ENCODE measurements at places on chromosomes 5 and 9.

DNA sequence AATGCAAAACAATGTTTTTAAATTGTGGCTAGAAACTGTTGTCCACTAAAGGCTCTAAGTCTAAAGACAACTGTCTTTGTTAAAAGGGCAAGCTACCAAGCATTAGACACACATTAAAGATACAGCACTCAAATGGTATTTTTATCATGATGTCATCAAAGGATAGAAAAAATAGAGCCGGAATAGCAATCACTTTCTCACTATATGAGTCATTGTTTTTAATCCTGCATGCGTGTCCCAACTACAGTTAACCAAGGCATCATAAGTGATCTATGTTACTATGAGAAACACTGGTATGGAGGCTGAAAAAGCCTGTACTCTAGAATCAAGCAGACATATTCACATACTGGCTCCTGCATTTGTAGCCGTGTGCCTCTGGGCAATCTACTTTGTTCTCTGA, 1.9 kb upstream of the PJA2 start:
- DNase-seq, result no peak

GRCh38 chr9:2621722-2622460, at the start of gene VLDLR:
TSS of gene VLDLR (plus strand) at chr9:2621787. CDS start at chr9:2622190, 403 bp downstream.
- peak; percentile 41 for DNase-seq

GRCh38 chr9:70988551-70988950, 132.9 kb downstream of the TRPM3 start:
- DNase-seq, result no peak

- DNase-seq, result no peak
Measured at GRCh38 chr5:96743065-96743768, 64.5 kb downstream of the ERAP1 start.

DNA sequence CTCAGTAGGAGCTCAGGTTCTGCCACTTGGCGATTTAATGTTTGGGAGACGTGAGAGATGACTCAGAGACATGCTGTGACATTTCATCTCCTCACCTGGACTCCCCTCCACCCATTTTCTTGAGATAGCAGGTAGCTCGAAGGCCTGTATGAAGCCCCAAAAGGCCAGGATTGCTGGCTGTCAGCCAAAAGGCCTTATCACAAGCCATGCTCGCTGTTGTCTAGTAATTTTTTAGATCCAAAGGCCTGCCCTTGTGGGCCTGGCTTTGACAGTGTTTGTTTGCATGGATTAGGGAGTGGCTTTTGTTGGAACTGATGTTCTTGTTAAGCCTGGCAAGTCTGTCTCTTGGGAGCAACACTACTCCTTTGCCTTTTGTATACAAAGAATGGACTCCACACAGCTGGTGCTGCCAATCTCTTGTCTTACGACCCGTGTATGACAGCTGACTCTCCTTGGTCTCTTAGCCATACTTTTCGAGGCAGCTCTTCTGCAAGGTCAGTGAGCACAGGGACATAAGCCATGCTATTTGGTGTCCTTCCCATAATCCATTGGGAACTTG, 22.7 kb downstream of the CAVIN4 start:
- no peak for DNase-seq

- DNase-seq, result no peak
Measured at GRCh38 chr5:177476531-177477233, 3.2 kb upstream of the DBN1 start.

DNA sequence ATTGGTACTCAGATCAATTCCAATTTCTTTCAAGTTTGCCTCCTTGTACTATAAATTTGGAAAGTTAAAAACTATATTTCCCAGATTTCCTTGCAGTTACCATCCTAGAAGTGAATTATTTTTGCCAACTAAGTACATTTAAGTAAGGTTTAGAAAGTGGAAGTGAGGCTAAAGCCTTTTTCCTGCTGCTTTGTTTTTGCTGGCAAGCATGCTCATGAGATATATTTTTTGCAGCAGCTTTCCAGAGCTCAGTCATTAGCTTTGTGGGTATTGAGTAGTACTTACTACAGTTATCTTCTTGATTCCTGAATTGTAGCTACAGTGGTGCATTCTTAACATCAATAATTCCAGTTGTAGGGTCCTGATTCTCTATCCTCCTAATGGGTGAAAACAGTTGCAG, 3.5 kb upstream of the BTF3 start:
- DNase-seq, result no peak

DNA sequence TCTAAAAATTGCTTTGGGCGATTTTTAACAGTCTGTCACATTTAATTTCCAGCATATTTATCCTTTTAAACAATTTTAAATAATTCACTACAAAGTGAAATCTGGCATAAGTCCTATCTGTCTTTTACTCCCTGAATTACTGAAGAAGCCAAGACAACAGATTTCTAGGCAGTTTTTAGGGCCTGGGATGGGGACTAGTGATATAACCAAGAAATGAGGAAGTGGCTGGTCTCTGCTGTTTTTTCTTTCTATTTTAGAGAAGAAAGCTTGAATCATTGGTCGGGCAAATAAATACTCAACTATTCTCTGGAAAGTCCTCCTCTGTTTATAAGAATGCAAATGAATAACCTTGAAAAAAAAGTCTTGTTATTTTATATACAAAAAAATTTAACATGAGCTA, 79.7 kb upstream of the SSBP2 start:
- DNase-seq, result no peak

DNA sequence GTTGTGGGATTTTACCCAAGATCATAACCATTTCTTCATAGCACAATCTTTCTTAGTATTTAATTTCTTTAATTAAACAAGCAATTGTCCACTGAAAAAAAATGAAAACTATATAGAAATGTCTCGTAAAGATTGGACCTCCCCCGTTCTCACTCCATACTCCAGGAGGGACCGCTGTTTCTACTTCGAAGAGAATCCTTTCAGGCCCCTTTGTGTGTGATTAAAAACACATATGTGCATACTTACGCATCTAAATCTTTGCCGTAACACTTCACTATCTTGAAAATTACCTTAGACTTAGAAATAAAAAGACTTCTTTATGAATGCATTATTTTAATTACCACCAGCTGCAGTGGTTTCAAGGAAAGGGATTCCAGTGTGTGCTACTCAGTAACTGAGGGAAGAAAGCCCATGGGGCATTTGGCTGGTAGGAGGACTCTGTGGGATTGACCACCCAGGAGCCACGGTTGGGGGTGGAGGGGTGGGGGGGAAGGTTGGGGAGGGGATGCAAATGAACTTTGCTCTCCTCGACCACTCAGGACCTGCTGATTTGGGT, 209.1 kb downstream of the FAM114A2 start:
- DNase-seq, result no peak

GRCh38 chr9:34505370-34506120, 17.2 kb downstream of the ENHO start:
- DNase-seq, result no peak

DNA sequence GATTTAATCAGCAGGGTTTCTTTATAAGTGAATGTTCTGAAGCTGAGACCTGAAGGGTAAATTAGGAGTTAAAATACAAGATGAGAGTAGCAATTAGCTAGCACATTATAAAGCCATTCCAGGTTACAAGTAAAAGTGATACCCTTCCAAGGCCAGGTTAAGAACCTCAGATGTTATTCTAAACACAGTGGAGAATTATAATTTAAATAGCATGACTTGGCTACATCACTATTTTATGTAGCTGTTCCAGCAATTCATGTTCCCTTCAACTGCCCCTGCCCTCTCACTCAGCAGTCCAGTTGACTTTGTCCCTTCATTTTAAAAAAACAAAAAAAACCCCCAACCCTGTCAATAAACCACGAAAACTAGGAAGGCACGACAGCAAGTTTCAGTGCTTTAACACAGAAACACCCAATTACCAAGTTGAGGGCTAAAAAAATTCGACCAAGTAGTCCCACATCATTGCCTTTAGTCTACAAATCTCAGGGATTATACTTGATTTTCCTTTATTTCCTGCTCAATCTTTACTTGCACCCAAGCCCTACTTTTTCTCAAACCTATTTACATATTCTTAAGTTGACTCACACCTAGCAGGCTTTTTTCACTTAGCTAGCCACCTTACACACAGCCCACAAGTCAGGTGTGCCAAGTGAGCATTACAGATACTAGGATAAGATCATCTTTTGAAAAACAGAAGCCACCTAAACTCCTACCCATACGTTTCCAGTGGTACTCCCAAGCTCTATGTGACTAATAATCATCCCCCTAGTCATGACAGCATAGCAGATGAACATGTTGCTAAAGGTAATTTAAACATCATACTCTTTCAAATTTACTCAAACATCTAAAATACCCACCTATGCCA, 3.4 kb downstream of the RPL37 start:
- no peak for DNase-seq

DNA sequence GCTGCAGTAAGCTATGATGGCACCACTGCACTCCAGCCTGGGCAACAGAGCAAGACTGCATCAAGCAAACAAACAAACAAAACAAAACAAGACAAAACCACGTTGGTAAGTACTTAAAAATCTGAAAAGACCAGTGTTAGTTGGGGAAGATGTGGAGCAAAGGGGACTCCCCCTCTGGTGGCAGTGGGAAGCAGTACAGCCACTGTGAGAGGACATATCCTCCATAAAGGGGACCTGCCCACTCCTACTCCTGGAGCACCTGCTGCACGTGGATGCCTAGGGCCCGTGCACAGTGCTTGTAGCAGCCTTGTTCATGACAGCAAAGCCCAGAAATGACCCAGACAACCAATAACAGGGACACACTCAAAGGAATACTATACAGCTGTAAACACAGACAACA, 17.0 kb upstream of the IPPK start:
- DNase-seq, result no peak

- no peak for DNase-seq
Measured at GRCh38 chr5:110790673-110791072, 51.9 kb downstream of the SLC25A46 start.

All from NCI-H1048 (cell line).